Fibroblast of mammary gland (primary cell): ENCODE measurements at places on chromosomes 4 and X.
A peak's percentile ranks its signal among the peaks of the same experiment; 100 is the strongest.

DNA sequence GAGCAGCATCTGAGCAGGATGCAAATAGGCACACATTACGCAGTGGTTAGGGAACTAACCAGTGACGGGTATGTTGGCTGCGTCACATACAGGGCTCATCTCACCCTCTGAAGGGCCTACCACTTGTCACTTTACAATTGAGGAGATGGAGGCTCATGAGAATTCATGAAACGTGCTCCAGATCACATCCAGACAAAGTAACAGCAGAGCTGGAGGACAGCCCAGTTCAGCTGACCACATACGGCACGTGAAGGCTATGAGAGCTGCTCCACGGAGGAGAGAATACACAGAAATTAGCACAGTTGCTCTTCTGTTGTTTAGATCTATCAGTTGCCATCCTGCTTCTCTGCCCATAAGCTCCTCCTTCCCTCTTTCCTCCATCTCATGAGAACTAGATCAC is 78.4 kb downstream of the FAM9B start:
- DNase-seq = no peak

DNA sequence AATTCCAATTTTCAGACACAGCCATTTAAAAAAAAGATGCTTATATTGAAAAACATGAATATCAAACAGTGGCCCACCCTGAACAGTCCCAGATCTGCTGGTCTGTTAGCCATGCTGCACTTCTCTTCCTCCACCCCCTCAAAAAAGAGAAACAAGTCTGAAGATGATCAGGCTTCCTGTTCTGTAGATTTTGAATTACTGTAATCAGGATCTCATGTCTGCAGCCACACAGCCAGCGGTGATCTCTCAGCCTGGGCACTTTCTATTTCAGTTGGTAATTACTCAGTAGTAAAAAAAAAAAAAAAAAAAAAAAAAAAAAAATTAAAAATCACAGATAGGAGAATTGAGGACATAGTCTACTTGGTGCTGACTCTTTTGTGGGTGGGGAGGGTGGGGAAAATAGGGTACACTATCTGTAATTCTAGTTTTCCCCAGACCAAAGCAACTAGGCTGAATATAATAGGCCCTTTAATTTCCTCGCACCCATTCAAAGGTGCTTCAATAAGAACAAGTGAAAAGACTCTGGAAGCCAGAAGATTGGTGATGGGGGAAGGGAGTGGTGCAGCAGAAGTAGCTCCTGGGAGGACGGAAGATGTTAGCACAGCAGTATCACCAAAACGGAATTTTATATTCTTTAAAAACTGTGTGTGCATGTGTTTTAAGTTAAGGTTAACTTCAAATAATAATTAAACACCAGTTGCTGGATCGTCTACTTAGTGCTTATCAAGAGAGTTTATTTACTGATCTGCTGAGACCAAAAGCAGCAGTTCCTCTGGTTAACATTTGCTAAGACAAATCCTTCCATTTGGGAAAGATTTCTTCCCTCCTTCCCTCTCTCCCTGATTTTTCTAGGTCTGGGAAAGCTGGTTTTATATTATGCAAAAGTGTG is 47.0 kb downstream of the SPRY1 start:
- no peak for DNase-seq

- DNase-seq = peak; percentile 34
These were observed at the start of gene LPAR4 for GRCh38 chrX:78747489-78747888. TSS of gene LPAR4 (plus strand) at chrX:78747720. CDS start at chrX:78754870, 7,150 bp downstream.

GRCh38 chr4:141768954-141769353 is 132.6 kb downstream of the IL15 start:
- peak; percentile 89 for DNase-seq

- no peak for DNase-seq
These were observed 103.1 kb upstream of the SHISA3 start for GRCh38 chr4:42293967-42294813.

GRCh38 chr4:71206763-71207162 is 132.1 kb upstream of the SLC4A4 start:
- DNase-seq = peak; percentile 30

GRCh38 chrX:10016519-10017132 is 49.5 kb downstream of the CLDN34 start:
- DNase-seq = no peak

- no peak for DNase-seq
These were observed 380.5 kb upstream of the IGFBP7 start for GRCh38 chr4:57490520-57491255.

- no peak for DNase-seq
These were observed 64.8 kb downstream of the MAD2L1 start for GRCh38 chr4:120001850-120002249.

- no peak for DNase-seq
These were observed 163.4 kb downstream of the PTTG2 start for GRCh38 chr4:38123555-38123954.

GRCh38 chr4:146943691-146944375 is 1.8 kb downstream of the TTC29 start:
- no peak for DNase-seq

- DNase-seq = no peak
These were observed 34.6 kb upstream of the AADAT start for GRCh38 chr4:170124406-170124805.

- DNase-seq = peak; percentile 54
These were observed 79.8 kb downstream of the NYX start for GRCh38 chrX:41526925-41527324.

- peak; percentile 75 for DNase-seq
These were observed 174.0 kb upstream of the MXRA5 start for GRCh38 chrX:3520458-3520857.

DNA sequence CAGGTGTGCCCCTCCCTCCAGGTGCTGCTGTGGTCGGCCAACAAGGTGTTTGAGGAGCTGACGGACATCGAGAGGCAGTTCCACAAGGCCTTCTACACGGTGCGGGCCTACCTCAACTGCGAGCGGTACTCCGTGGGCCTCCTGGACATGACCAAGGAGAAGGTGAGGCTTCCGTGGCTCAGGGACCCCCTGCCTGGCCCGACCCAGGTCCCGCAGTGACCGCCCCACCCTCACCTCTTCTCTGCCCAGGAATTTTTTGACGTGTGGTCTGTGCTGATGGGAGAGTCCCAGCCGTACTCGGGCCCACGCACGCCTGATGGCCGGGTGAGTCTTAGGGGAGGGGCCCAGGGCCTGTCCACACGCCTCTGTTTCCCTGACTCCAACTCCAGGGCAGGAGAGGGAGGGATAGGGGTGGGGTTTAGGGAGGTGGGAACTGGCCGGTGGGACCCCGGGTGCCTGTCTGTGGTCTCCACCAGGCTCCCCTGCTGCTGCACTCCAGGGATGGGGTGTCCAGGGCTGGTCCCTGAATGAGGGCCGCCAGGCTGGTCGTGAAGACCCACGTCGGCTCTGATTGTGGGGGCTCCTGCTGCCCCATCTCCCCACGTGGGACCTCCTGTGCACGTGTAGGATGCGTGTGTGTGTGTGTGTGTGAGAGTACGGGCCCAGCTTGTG is 20.1 kb downstream of the ATP5ME start:
- no peak for DNase-seq

DNA sequence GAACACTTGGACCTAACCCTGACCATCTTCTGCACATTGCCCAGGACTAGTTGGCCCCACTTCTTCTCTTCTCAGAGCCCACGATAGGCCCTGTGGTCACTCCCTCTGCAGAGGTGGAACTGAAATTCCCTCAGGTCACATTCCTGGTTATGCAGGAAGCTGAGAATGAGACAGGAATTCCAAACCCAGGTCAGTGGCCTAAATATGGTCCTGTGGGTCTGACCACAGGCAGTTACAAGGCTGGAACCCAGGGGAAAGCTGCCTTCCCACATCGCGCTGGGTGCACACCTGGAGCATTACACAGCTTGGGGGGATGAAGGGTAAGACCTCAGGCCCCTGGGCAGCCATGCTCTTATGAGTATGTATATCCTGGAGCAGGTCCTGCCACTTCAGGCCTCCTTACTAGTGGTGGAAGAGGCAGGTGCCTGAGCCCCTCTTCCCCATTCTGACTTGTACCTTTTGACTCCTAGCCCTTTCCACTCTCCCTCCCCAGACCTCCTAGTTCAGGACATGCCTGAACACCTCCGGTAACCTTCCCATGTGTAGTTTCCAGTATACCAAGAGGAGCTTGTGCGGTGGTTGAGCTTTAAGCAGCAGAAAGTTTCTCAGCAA is 173.5 kb downstream of the ASMT start:
- no peak for DNase-seq

DNA sequence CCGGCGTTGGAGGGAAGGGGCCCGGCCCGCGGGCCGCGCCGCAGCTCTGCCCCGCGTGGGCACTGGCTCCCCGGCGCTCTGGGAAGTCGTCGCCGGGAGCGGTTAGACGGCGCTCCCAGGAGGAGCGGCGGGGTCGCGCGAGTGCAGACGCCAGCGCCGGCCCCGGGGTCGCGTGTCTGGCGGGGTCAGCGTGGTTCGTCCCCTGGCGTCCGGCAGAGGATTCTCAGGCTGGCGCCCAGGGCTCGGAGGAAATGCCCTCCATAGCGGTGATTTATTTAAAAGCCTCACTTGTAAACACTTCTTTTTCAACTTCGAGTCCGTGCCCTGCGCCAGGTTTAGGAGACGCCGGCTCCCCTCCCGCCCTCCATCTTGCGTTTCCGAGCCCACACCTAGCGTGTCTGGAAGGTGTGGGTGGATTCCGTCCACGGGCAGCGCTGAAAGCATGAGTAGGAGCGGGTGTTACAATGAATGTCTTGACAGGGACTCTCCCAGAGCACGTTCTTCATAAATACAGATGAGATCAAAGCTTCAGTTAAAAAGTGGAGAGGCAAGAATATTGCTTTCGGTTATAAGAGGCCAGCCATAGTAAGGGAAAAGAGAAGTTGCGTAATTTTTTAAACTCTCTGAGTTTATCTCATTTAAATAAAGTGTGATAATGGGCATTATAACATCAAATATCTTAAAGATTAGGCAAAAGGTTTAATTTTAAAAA is 692 bp downstream of the FAM241A start:
- DNase-seq = peak; percentile 41

GRCh38 chrX:24561121-24561520 is 86.0 kb downstream of the PCYT1B start:
- peak; percentile 25 for DNase-seq

DNA sequence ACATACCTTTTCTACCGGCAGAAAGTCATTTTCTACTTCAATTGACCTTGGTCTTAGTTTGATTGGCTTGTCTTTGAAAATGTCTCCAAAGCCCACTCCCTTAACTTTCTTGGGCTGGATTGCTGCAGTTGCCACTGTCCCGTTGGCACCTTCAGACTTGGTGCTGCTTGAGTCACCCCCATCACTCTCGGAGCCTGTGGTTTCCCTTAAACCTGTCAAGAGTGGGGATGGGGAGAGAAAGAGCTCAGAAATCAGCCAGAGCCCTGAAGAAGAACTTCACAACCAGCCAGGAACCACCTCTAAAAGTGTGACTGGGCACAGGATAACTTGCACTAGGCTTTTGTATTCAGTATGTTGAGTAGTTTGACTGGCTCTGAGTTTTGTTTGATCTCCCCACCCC is 168.5 kb upstream of the MAP3K15 start:
- DNase-seq = no peak

GRCh38 chr4:72919937-72920336 is 149.6 kb downstream of the COX18 start:
- no peak for DNase-seq

DNA sequence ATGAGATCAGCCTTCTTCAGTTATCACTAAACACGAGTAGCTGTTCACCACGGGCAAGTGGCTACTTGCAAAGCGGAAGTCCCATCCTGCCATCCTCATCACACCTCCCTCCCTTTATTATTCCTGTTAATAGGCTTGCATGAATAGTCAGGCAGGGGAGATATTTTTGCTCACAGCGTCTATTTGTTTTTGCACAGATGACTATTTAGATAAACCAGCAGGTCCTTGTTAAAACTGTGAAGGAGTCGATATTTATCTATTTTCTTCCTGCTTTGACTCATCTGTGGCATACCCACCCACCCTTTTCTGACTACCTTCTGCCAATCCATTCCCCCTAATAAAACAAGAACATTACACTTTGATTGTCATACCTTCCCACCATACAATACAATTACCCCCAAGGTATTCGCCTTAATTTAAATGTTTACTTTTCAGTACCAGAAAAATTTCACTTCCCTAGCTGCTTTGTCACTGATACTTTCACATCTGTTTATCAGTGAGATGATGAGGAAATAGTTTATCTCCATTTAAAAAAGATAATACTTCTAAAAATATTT is 96.6 kb upstream of the BANK1 start:
- DNase-seq = no peak

- DNase-seq = peak; percentile 29
These were observed 136.2 kb upstream of the MED14 start for GRCh38 chrX:40871385-40872082.

DNA sequence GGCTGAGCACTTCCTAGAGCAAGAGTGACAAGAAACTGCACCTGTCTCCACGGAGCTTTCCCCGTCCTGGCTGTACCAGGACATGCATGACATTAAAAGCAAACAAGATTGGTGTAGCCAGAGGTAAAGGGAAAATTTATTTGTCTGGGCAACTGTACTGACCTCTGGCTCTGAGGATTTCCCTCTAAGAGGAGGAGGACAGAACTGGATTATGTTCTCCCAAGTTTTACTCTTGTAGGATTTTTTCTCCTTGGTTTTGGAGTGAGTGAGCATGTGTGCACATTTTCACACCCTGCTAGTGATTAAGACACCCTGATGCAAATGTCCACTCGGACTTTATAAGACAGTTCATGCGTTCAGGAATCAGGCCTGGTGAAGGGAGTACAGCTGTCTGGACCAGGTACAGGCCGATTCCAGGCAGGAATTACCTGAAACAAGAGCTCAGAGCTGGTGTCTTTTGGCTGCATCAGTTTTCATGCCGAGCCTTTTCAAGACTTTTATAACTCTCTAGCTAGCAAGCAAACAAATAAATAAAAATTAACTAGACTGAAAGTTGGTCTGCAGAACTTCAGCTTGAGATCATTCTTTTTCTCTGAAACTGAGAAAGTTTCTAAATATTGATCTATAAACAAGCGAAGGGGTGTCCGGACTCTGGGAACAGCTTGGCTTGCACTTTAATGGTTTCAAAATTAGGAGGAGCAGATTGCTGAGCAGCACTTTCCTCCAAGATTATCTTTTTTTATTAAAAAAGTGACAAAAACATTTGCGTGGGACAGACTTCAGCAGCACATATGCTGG is 51.3 kb upstream of the SPRY1 start:
- DNase-seq = no peak

DNA sequence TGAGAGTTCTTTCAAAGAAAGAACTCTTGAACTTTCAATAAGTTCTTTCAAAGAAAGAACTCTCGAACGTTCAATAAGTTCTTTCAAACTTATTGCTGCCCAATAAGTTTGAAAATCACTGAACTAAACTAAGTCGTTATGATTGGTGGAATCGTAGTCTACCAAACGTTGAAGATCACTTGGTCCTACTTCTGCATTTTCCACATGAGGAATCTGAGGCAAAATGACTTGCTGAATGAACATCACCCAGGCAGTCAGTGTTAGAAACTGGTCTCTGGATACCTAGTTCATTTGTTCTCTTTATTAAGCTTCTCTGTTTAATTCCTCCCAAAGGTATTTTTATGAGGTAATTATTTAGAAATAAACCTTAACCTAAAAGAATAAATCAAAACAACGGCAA is 7.1 kb upstream of the CNOT6L start:
- DNase-seq = no peak
